ENCODE measurements at places on chromosomes 3 and 15.
A peak's percentile ranks its signal among the peaks of the same experiment; 100 is the strongest.

- no peak for DNase-seq
Observed at GRCh38 chr3:56680054-56680580, 2.9 kb downstream of the TASOR start.

- no peak for DNase-seq
Observed at GRCh38 chr15:101477851-101478362, 11.6 kb downstream of the PCSK6 start.

DNA sequence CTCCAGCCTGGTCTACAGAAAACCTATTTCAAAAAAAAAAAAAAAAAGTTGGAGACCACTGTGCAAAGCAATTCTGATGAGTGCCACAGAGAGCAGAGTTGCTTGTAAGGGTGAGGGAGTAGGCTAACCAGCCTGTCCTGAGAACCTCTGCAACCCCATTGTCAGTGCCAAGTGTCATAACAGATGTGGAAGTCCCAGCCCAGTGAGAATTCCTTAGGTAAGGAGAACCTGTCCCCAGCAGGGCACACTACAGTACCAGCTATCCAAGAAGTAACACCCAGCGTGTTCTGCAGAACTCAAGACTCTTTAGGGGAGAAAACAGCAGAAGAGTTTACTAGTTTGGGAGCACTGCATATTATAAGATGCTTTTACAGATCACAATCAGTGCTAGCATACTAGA is 156.3 kb downstream of the LIPC start:
- DNase-seq: no peak

DNA sequence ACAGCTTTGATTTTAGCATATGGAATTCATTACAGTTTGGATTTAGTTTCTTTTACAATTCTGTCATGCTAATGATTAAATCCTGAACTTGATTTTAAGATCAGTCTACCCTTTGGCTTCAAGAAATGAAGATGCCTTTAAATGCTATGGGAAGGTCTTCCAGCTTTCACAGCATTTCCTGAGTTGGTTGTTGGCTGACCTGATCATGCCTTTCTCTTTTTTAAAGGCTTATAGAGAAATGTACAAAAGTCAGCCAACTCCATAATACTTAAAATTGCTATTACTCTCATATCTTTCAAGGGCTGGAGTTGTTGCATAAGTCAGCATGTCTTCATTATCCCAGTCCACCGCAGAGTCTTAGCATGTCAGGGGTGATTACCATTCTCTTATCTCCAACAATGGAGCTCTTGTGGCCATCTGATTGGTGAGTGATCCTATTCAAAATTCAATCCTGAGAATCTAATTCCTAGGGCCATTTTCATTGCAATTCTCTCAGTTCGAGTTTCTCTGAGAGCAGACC is 123.8 kb downstream of the GMNC start:
- DNase-seq: no peak

GRCh38 chr3:15382405-15382923 is 44.9 kb downstream of the METTL6 start:
- no peak for DNase-seq

DNA sequence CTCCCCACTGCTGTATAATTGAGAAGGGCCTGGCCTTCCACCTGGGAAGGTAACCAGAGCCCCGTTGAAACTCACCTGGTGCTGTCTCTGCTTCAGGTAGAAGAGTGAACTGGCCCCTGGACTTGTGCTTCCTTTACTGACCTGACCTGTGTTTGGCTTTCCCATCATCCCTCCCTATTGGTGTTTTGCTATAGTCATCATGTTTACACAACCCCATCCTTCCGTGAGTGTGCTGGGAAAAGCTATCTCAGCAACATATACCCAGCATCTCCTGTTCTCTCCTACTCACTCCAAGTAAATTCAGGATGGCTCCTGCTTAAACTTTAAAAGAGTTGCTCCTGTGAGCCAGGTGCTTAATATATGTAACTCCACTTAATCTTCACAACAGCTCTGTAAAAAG is 77.2 kb upstream of the TSC22D2 start:
- DNase-seq: no peak

DNA sequence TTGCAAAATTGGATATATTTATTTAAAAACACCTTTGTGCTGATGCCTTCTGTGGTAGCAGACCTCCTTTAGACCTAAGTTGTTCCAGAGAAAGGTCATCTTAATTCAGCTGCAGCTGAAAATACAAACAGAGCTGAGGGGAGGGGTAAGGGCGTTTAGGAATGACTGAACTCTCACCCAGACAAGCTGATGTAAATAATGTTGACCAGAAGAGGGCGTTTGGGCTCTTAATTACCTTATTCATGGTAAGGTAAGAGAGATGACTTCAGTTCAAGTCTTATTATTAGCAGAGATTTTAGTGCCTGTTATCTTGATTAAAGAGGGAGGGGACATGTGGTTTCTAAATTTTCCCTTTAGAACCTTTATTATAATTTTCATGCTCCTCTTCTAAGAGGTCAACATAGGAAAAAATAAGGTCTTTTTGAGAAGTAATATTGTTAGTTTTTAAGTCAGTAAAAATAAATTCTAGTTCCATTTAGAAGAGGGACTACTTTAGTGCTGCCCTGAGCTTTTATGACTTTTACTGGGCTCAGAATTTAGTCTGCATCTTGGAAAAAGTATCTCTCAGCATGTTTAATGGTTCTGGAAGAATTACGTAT is 46.3 kb downstream of the GPR171 start:
- DNase-seq: peak; percentile 43
